Activated naive CD4-positive, alpha-beta T cell treated with anti-CD3 and anti-CD28 coated beads, Interleukin-2, amount 50 U/mL, for 72 hours (primary cell): ENCODE measurements at places on chromosomes 1 and 21. TPM values are rescaled to one million over a fixed set of nuclear protein-coding genes. Genes with fewer than 3 reads are reported as not detected.

Gene LAD1
- not detected for total RNA-seq

Gene FALEC
- 0.66 TPM for total RNA-seq

Gene CTTNBP2NL
- 3.4 TPM for total RNA-seq

Gene CXADR
- 0.14 TPM for total RNA-seq

Gene KIAA0040
- 21.2 TPM for total RNA-seq

Gene AMY1C
- total RNA-seq: not detected

Gene TNNI3K
- total RNA-seq: 0.45 TPM

Gene TSSK3
- 1.7 TPM for total RNA-seq

Gene LCE1E
- total RNA-seq: not detected

Gene CTSK
- total RNA-seq: 3.1 TPM

Gene SYT11
- total RNA-seq: 20.9 TPM

Gene FLG2
- not detected for total RNA-seq

Gene TMCC2
- 11.1 TPM for total RNA-seq

Gene OR6Y1
- not detected for total RNA-seq

Gene ST7L
- 11.4 TPM for total RNA-seq

Gene LIPI
- total RNA-seq: not detected

Gene NFASC
- 1.8 TPM for total RNA-seq

Gene KRTCAP2
- total RNA-seq: 106 TPM

Gene GPR25
- not detected for total RNA-seq

Gene CNST
- 27.2 TPM for total RNA-seq

Gene FAM163A
- not detected for total RNA-seq

Gene FAM167B
- 0.66 TPM for total RNA-seq

Gene CADM3
- total RNA-seq: not detected

Gene LYPD8
- total RNA-seq: not detected

Gene GJA9
- not detected for total RNA-seq
